Neural crest cell (in vitro differentiated cells): ENCODE measurements at places on chromosomes 7 and 10. TPM values are rescaled to one million over a fixed set of nuclear protein-coding genes. Genes with fewer than 3 reads are reported as not detected.

The NKX1-2 gene
- total RNA-seq, result not detected in 2 replicates

DNA sequence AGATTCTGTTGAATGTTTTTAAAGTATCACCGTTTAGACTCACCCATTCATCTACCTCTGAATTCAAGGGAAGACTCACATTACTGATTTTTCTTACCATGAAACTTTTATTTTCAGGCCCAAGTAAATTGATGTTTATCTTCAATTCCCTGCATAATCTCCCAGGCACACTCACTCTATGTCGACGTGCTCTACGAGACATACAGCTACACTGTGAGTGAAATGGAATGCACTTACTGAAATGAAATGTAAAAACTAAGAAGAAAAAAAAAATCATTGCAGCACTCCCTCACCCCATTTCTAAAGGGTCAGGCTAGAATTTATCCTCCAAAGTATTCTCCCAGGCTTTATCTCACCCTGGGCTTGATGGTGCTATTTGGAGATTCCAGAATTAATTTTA is 987.9 kb downstream of the CCSER2 start:
- no peak for DNase-seq

DNA sequence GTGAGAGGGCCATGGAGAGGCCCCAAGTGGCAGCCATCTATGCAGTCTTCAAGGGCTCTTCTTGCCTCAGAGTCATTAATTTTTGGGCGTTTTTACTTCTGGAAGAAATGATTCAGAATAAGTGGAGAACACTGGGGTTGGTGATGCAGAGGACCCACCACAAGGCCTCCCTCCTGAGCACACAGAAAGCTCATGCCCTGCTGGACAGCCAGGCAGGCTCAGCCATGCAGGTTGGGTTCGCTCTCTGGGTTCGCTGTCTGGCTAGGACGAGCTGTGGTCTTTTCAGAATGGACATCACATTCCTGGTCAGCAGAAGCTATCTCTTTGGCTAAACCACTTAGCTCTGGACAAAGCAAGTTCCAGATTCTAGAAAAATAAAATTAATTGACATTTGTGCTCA is 480.8 kb downstream of the RPS24 start:
- no peak for DNase-seq

DNA sequence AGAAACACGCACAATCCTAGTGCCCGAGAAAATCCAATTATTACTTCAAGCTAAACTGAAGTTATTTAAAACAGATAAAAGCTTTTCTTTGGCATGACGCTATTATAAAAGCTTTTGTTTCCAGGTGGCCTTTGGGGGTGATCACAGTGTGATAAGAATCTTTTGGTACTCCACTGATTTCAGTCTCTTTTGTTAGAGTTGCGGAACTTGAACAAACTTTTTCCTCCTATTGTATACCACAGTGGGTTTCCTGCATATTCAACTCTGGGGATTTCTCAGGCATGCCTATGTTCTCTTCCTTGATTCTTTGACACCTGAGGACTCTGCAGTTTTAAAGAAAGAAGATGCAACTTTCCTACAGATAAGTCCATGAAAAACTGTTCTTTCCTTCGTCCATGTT is 99.7 kb upstream of the PITRM1 start:
- DNase-seq, result no peak

DNA sequence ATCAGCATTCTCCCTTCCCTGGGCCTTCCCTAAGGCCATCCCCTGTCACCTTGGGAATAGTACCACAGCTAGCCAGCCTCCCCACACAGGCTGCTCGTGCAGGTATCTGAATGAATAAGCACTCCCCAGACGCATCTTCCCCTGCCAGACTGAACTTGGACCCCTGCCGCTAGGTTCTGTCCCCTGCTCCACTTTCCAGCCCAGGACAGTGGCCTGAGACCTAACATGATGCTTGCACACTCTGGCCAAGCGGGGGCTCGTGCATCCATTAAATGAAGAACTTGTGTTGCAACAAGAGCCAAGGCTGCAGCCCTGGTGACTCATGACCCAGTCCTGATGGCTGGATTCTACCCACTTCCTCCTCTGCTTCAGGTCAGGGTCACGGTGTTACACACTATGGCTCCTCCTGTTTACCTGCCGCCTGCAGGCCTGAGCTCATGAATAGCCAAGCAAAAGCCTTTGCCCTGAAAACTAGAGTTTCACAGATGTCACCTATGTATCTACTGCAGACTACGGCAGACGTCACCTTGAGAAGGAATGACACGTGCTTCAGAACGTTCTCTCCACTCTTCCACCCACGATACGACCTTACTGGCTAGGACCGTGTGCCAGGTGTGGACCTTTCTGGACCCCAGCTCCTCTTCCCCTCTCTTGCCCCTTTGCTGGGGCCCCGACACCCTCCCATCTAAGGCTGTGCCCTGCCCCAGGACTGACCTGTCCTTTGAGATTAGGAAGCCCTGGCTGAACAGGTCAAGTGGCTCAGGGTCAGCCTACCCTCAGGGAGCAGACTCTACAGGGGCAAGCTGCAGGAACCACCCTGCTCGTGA is 6.5 kb downstream of the ASB13 start:
- no peak for DNase-seq

The LLCFC1 gene
- total RNA-seq, result not detected in 2 replicates

- DNase-seq, result no peak
These were observed 148.6 kb downstream of the DNAJB6 start for GRCh38 chr7:157485361-157485831.

DNA sequence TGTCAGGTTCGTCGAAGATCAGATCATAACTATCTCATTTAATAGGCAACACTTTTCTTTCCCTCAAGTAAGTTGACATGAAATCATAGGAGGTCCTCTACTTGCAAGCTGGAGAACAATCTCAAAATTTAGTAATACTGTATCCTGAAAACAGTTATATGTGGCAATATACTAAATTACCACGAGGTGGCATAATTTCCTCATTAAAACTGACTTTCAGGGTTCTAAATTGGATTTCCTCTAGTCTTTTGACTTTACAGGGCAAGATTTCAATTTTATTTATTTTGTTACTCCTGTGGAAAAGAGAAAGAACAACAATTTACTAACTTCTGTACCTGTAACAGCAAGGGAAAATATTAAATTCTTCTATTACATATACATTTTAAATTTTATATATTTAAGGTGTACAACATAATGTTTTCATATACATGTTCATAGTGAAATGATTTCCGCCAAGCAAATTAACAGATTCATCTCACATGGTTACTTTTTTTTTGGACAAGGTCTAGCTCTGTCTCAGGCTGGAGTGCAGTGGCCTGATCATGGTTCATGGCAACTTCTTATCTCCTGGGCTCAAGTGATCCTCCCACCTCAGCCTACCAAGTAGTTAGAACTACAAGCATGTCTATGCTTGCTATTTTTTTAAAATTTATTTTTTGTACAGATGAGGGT is 53.4 kb upstream of the CYP2C18 start:
- DNase-seq, result no peak
